ENCODE measurements at places on chromosomes 16 and 17.

- no peak for DNase-seq
These were observed 25.0 kb downstream of the METTL22 start for GRCh38 chr16:8646326-8647053.

GRCh38 chr17:77471984-77472461, 331.3 kb downstream of the SEC14L1 start:
- no peak for DNase-seq

DNA sequence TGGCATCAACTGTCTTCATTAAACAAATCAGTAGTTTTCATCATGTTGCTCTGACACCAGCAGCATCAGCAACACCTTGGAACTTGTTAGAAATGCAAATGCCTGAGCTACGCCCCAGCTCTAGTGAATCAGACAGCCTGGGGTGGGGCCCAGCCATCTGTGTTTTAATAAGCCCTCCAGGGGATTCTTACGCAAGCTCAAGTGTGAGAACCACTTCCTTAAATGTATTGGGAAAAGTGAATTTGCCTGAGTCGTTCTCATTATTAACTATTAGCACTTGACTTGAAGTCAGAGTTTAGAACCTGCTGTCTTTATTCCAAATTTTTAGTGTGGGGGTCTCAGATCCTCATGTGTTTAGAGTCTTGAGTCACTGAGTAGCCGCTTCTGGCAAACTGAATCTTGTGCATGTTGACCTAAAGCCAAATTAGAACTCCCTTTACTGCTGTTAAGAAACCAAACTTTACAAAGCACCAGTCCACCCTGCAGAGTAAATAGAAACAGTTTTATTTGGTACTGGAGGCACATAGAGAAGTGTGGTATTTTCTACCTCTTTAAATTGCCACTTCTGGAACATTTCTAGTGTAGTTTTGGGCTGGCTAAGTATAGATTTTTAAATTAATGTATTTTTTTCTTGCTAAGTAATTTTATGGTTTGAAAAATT, 137.4 kb upstream of the COX10 start:
- no peak for DNase-seq

GRCh38 chr16:15897834-15898254, 9.4 kb upstream of the CEP20 start:
- DNase-seq: no peak

DNA sequence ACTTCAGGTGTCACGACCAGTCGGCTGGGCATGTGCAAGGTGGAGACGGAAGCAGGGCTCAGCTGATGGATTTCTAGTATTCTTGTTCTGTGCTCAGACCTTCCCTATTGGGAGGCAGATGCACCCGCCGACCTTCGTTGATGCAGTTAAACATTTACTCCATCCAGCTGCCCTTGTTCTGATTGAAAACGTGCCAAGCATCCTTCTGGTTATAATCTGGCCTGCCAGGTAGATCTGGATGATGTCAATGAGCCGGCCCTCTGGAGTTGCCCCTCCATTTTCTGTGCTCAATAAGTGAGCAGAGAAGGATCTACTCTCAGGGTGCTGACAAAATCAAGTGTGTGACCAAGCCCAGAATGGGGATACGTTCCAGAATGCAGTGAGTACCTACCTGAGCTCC, 38.3 kb downstream of the CCDC182 start:
- no peak for DNase-seq

DNA sequence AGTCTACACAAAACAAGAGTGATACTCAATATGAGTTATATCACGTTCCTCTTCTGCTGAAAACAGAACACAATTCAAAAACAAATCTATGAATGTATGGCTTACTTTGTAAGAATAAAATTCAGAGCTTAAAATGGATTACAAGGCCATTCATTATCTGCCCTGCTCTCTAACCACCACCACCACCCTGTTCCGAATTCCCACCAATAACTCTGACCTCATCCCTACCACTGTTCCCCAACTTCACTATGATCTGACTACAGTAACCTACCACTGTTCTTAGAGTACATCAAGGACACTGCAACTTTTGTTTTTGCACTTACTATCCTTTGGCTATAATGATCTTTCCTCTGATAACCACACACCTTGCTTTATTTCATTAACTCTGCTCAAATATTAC, 21.3 kb downstream of the FBXL20 start:
- no peak for DNase-seq

DNA sequence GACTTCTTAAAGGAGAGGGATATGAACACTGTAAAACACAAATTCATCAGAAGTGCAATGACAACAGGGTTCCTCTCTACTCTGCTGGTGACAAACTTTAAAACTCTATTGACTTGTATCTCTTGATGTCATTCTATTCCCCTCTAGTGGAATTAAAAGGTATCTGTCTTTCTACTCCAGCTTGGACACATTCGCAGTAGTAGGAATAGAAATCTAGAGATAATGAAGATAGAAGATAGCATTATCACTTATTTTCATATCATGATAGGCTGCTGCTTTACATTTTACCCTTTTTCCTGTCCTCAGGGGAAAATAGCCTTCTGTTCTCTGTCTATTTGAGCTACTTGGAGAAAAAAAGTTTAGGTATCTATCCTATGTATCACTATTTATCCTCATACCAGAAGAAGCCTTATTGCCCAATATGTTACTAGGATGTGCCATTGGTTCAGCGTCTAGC, 209.6 kb upstream of the CACNG5 start:
- DNase-seq: no peak

- no peak for DNase-seq
These were observed 2.9 kb downstream of the ZNF750 start for GRCh38 chr17:82836823-82837357.

GRCh38 chr16:89005201-89006035, 28.4 kb upstream of the CBFA2T3 start:
- no peak for DNase-seq

DNA sequence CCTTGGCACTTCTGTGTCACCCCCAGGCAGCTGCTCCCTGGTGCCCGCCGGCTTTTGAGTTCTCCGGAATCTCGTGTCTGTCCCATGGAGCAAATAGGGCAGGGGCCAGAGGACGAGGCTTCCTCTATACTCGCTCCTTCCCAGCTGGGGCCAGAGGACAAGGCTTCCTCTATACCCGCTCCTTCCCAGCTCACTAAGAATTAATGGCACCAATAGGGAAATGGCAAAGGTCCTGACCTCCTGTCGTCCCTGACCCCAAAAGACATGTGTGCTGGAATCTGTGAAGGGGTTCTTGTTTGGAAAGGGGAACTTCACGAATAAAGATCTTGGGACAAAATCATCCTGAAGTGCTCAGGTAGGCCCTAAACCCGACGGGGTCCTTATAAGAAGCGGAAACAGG, 7.6 kb downstream of the SGSH start:
- no peak for DNase-seq

DNA sequence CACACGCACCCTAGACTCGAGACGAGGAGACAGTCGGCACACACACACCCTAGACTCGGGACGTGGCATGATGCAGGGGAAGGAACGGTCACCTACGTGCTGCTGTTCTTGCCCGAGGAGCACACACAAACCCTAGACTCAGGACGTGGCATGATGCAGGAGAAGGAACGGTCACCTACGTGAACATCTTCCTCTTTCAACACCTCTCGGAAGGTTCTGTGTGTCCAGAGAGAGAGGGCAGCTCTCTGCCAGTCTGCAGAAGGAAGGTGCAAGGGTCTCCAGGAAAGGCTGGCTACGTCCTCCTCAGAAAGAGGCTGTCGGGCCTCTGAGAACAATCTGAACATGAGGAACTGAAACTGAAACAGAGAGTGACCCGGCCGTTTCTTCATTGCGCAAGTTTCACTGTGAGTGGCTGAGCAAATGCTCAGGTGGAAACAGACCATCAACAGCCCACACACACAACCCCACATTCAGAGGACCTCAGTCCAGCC, 43.4 kb downstream of the ZNF276 start:
- no peak for DNase-seq

GRCh38 chr17:20781260-20781659, 201.7 kb downstream of the CDRT15L2 start:
- DNase-seq: no peak

DNA sequence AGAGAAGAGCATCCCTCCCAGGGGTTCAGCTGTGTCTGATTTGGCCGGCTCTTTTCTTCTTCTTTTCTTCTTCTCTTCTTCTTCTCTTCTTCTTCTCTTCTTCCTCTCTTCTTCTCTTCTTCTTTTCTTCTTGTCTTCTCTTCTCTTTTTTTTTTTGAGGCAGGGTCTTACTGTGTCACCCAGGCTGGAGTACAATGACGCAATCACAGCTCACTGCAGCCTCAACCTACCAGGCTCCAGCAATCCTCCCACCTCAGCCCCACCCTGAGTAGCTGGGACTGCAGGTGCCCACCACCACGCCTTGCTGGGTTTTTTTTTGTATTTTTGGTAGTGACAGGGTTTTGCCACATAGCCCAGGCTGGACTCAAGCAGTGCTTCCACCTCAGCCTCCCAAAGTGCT, 266.0 kb downstream of the SNX29 start:
- no peak for DNase-seq

- no peak for DNase-seq
These were observed 127.8 kb upstream of the CDH5 start for GRCh38 chr16:66238696-66239095.

- DNase-seq: no peak
These were observed 4.8 kb upstream of the SEZ6 start for GRCh38 chr17:29010586-29010985.

- DNase-seq: no peak
These were observed 43.3 kb downstream of the PARN start for GRCh38 chr16:14586637-14587305.

DNA sequence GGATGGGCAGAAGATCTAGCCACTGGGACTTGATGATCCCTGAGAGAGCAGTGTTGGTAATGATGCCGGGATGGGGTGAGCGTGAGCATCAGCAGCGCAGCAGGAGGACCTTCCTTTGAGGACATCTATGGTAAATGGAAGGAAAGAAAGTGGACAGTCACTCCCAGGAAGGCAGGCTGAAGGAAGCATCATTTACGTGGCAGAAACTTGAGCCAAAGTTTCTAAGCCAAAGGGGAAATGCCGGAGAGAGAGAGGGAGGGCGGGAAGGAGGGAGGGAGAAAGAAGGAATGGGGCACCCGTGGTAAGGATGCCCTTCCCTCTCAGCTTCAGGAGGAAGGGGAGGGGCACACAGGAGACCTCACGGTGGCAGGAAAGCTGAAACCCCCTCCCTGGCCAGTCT, 86.3 kb upstream of the CACNG5 start:
- no peak for DNase-seq

GRCh38 chr16:2359919-2360318, 19.4 kb upstream of the ABCA3 start:
- DNase-seq: no peak

- DNase-seq: no peak
These were observed 185.9 kb upstream of the HS3ST3A1 start for GRCh38 chr17:13787636-13788035.

Measured in ecto neural progenitor cell (in vitro differentiated cells).